ENCODE measurements at places on chromosomes 5 and 9.

GRCh38 chr9:129987047-129987446 lies 55.9 kb downstream of the FNBP1 start:
- no peak for DNase-seq
- H3K27ac ChIP-seq = peak overlapping the region; percentile 86
- H3K36me3 ChIP-seq = no peaks in the 10 kb centered on the region
- H3K4me1 ChIP-seq = no peaks in the 10 kb centered on the region
- no peak overlapping the region for H3K4me3 ChIP-seq

DNA sequence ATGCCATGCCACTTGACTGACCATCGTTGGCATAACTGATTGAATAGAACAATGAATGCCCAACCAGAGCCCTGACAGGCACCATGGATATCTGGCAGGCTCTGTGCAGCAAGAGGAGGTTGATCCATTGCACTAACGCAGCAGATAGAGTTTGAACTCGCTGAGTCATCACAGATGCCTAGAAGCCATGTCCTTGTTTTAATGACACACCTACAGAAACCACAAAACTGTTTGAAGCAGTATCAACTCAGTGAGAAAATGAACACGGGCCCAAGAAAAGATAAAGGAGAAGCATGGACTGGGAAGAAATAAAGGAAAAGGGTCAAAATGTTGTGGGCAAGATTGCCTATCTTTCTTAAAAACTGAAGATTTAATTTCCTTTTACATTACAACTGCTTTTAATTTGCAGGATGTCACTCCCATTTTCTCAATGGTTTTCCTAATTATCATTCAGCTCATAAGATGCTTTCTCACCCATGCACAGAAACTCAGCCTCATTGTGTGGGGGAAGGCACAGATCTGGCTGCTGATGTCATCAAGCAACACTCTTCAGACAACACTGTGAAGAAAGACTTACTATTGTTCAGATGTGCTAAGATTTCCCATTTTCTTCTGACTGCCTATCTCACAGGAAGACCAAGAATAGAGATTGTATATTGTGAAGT lies 129.0 kb downstream of the PIK3R1 start:
- H3K4me1 ChIP-seq = peaks cover 6% of the 10 kb centered on the region
- peak; percentile 42 for DNase-seq
- no peak overlapping the region for H3K4me3 ChIP-seq
- H3K27ac ChIP-seq = peak overlapping the region; percentile 21
- H3K27me3 ChIP-seq = no peaks in the 10 kb centered on the region
- no peaks in the 10 kb centered on the region for H3K36me3 ChIP-seq

DNA sequence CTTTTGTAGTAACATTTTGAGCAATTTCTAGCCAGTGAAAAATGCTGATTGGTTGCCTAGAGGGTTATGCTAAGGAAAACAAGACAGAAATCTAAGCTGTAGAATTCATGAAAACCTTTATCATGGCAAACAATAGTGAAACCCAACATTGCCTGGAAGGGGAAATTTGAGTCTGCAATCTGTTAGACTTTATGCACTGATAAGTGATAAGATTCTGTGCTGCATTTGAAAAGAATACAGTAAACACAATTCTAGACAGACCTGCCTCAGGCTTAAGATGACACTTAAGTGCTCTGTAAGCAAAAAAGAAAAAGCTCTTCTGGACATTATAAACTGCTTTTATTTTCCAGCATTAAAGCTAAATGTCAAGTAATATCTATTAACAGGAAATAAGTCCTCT lies 519.3 kb downstream of the ISL1 start:
- no peaks in the 10 kb centered on the region for H3K36me3 ChIP-seq
- H3K4me3 ChIP-seq = no peak overlapping the region
- no peak overlapping the region for H3K27ac ChIP-seq
- no peaks in the 10 kb centered on the region for H3K4me1 ChIP-seq

- H3K4me3 ChIP-seq = no peak overlapping the region
- H3K27ac ChIP-seq = no peak overlapping the region
- H3K4me1 ChIP-seq = no peaks in the 10 kb centered on the region
- peak; percentile 1 for DNase-seq
These were observed 237.5 kb downstream of the CHSY3 start for GRCh38 chr5:130141659-130142320.

GRCh38 chr9:120723565-120723964 lies 9.3 kb upstream of the MEGF9 start:
- no peak overlapping the region for H3K4me3 ChIP-seq
- H3K4me1 ChIP-seq = no peaks in the 10 kb centered on the region
- no peak overlapping the region for H3K27ac ChIP-seq
- DNase-seq = no peak
- no peaks in the 10 kb centered on the region for H3K36me3 ChIP-seq
- no peaks in the 10 kb centered on the region for H3K27me3 ChIP-seq

- DNase-seq = no peak
- H3K36me3 ChIP-seq = peaks cover 9% of the 10 kb centered on the region
- no peak overlapping the region for H3K4me3 ChIP-seq
- H3K27ac ChIP-seq = no peak overlapping the region
- H3K27me3 ChIP-seq = no peaks in the 10 kb centered on the region
These were observed 139.1 kb downstream of the PIP5K1B start for GRCh38 chr9:68844157-68844556.

- H3K36me3 ChIP-seq = no peaks in the 10 kb centered on the region
- H3K4me1 ChIP-seq = no peaks in the 10 kb centered on the region
- H3K27ac ChIP-seq = no peak overlapping the region
- no peak for DNase-seq
These were observed 21.5 kb upstream of the KLF9 start for GRCh38 chr9:70435948-70436347.

- DNase-seq = no peak
- H3K4me3 ChIP-seq = no peak overlapping the region
- H3K36me3 ChIP-seq = no peaks in the 10 kb centered on the region
- H3K27me3 ChIP-seq = no peaks in the 10 kb centered on the region
- H3K27ac ChIP-seq = no peak overlapping the region
- peaks cover 2% of the 10 kb centered on the region for H3K4me1 ChIP-seq
These were observed 16.8 kb upstream of the PCSK5 start for GRCh38 chr9:75873712-75874111.

GRCh38 chr9:1939926-1940368 lies 75.2 kb upstream of the SMARCA2 start:
- no peaks in the 10 kb centered on the region for H3K36me3 ChIP-seq
- no peaks in the 10 kb centered on the region for H3K27me3 ChIP-seq
- no peak overlapping the region for H3K27ac ChIP-seq
- peak; percentile 30 for DNase-seq
- H3K4me1 ChIP-seq = no peaks in the 10 kb centered on the region
- H3K4me3 ChIP-seq = no peak overlapping the region

- no peaks in the 10 kb centered on the region for H3K27me3 ChIP-seq
- H3K27ac ChIP-seq = no peak overlapping the region
- no peaks in the 10 kb centered on the region for H3K36me3 ChIP-seq
These were observed 732.1 kb downstream of the MAT2B start for GRCh38 chr5:164237486-164237885.

DNA sequence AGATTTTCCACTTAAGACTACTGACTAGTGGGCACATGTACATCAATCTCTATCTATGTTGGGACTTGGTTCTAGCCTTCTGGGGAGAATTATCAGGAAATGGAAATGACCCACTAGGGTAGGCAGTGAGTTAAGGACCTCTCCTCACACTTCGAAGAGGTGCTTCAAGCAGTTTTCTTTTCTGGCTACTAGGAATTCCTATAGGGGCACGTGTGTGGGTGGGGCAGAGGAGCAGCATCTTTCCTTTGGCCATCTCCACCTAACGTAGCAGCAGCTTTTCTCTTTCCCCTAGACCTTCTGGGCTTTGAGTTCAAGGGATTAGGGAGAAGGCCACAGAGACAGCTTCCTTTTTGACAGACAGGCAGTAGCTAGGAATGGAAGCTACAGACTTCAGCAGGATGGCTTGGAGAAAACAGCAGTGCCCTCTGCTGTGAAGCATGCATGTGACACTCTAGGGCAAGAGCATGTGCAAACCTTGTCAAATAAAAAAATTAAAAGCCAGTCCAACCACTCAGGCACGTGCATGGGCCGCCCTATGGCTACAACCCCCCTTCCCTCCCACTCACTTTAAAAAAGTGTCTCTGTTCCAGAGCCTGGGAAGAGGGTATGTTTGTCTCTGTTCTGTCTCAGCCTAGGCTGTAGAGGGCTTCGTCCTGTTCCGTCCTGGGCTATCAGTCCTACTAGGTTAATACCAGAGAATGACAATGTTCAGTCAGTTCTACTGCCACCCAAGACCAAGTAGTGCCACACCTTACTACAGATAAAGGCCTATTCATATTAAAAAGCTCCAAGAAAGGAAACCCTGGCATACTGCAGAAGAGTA lies 8.7 kb upstream of the GFRA3 start:
- no peaks in the 10 kb centered on the region for H3K27me3 ChIP-seq
- peaks cover 5% of the 10 kb centered on the region for H3K36me3 ChIP-seq
- H3K27ac ChIP-seq = no peak overlapping the region
- no peak overlapping the region for H3K4me3 ChIP-seq

- H3K27me3 ChIP-seq = no peaks in the 10 kb centered on the region
- H3K4me1 ChIP-seq = no peaks in the 10 kb centered on the region
- H3K36me3 ChIP-seq = no peaks in the 10 kb centered on the region
- DNase-seq = peak; percentile 98
These were observed 8.4 kb upstream of the IL6ST start for GRCh38 chr5:56003179-56003578.

- DNase-seq = peak; percentile 81
- no peak overlapping the region for H3K27ac ChIP-seq
- no peaks in the 10 kb centered on the region for H3K27me3 ChIP-seq
- H3K36me3 ChIP-seq = no peaks in the 10 kb centered on the region
- H3K4me1 ChIP-seq = no peaks in the 10 kb centered on the region
These were observed 11.6 kb upstream of the RAB14 start for GRCh38 chr9:121213136-121213806.

DNA sequence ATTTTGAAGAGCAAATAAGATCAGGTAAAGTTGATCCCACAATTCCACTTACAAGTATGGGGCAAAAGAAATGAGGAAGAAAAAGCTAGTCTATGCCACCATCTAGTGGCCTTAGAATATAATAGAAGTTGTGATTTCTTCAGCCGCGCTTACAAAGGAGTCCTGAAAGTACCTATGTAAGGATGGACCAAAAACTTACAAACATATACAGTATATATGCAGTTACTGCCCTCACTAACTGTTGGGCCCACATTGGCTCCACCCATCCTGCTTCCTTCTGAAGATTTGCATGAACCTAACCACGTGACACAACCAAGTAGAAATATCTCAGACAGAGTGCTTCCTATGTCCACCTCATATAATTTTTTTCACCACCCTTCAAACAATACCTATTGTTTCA lies 11.7 kb upstream of the OR13D1 start:
- DNase-seq = peak; percentile 35
- H3K4me1 ChIP-seq = no peaks in the 10 kb centered on the region
- H3K27ac ChIP-seq = no peak overlapping the region
- no peak overlapping the region for H3K4me3 ChIP-seq
- H3K27me3 ChIP-seq = no peaks in the 10 kb centered on the region
- H3K36me3 ChIP-seq = no peaks in the 10 kb centered on the region

- H3K4me1 ChIP-seq = no peaks in the 10 kb centered on the region
- DNase-seq = no peak
- H3K27me3 ChIP-seq = no peaks in the 10 kb centered on the region
- no peak overlapping the region for H3K4me3 ChIP-seq
- no peak overlapping the region for H3K27ac ChIP-seq
These were observed 291.5 kb upstream of the TRPC7 start for GRCh38 chr5:136656811-136657210.

- H3K27me3 ChIP-seq = no peaks in the 10 kb centered on the region
- no peak overlapping the region for H3K4me3 ChIP-seq
- H3K36me3 ChIP-seq = no peaks in the 10 kb centered on the region
- H3K27ac ChIP-seq = no peak overlapping the region
- no peaks in the 10 kb centered on the region for H3K4me1 ChIP-seq
These were observed 151.6 kb upstream of the PHYKPL start for GRCh38 chr5:178383919-178384815.

DNA sequence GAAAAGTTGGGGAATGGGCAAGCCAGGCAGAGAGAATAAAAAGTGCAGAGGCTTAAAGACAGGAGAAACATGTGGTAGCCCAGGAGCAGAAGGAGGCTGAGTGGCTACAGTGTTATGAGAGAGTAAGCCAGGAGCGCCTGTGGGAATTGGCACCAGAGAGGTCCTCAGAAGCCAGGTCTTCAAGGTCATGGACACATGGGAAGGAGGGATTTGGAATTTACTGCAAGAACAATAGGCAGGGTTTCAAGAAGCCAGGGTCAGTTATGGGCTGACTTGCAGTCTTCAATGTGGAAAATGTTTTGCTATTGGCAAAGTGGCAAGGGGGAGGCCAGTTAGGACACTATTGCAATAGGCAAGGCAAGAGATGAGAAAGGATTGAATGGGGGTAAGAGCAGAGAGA lies 29.3 kb downstream of the ERAP1 start:
- no peak overlapping the region for H3K4me3 ChIP-seq
- H3K27me3 ChIP-seq = no peaks in the 10 kb centered on the region
- no peak overlapping the region for H3K27ac ChIP-seq
- no peak for DNase-seq
- H3K4me1 ChIP-seq = peaks cover 25% of the 10 kb centered on the region

- H3K27ac ChIP-seq = no peak overlapping the region
- H3K4me3 ChIP-seq = no peak overlapping the region
- no peak for DNase-seq
- no peaks in the 10 kb centered on the region for H3K36me3 ChIP-seq
These were observed 2.5 kb downstream of the IL33 start for GRCh38 chr9:6218099-6218502.

DNA sequence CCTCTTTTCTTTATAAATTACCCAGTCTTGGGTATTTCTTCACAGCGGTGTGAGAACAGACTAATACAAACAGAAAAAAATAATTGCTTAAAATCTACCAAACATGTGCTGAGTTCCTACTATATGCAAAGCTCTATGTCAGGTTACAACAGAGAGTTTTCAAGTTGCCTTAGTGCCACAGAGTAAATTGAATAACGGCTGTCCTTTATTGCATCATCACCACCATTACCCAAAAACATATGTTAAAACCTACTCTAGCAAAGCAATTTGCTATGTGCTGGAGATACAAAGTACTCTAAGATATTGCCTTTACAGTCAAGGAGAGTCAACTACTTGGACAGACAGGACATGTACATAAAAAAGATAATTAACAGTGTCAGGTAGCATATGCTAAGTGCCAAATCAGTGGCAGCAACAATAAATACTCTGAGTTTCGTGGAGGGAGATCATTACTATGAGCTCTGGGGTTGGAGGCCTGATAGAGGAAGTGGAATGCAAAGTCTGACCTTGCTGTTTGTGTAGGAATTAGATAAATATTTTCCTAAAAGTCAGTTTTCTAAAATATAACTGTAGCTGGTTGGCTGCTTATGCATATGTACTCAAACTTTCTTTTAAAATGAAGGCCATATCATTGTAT lies 1058.7 kb upstream of the WWC1 start:
- no peak for DNase-seq
- no peak overlapping the region for H3K4me3 ChIP-seq
- no peaks in the 10 kb centered on the region for H3K36me3 ChIP-seq
- no peaks in the 10 kb centered on the region for H3K27me3 ChIP-seq
- no peak overlapping the region for H3K27ac ChIP-seq

- H3K4me1 ChIP-seq = peaks cover 7% of the 10 kb centered on the region
- H3K27ac ChIP-seq = no peak overlapping the region
- no peaks in the 10 kb centered on the region for H3K36me3 ChIP-seq
- H3K4me3 ChIP-seq = no peak overlapping the region
- H3K27me3 ChIP-seq = no peaks in the 10 kb centered on the region
These were observed 85.2 kb downstream of the SLC44A1 start for GRCh38 chr9:105329719-105330062.

GRCh38 chr9:22975951-22976350 lies 529.3 kb downstream of the DMRTA1 start:
- no peak overlapping the region for H3K27ac ChIP-seq
- H3K4me3 ChIP-seq = no peak overlapping the region
- H3K4me1 ChIP-seq = no peaks in the 10 kb centered on the region
- H3K27me3 ChIP-seq = no peaks in the 10 kb centered on the region
- no peak for DNase-seq

- no peak for DNase-seq
- no peaks in the 10 kb centered on the region for H3K4me1 ChIP-seq
- H3K27me3 ChIP-seq = peaks cover 8% of the 10 kb centered on the region
- no peaks in the 10 kb centered on the region for H3K36me3 ChIP-seq
- no peak overlapping the region for H3K27ac ChIP-seq
- H3K4me3 ChIP-seq = no peak overlapping the region
These were observed 25.7 kb upstream of the LHX2 start for GRCh38 chr9:123985869-123986268.
